Activated CD8-positive, alpha-beta memory T cell treated with anti-CD3 and anti-CD28 coated beads for 24 hours (primary cell): ENCODE measurements at places on chromosomes 1 and 21.

DNA sequence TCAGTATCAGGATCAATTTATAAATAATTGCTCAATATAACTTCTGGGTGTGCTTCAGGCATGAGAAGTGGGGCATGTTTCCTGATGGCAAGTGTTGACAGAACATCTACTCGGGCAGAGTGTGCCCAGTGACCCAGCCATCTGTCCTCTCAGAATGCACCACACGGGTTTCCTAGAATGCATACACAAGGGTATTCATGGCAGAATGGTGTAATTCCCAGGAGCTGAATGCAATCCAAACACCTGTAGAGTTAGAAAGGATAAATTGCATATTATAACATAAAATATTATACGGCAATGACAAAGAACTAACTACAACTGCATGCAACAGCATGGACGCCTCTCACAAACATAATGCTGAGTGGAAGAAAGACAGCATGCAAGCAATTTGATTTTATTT is 391.9 kb downstream of the SIPA1L2 start:
- DNase-seq = no peak

- no peak for DNase-seq
Observed at GRCh38 chr1:107833061-107833460, 131.9 kb downstream of the VAV3 start.

GRCh38 chr1:162444903-162445302 is 33.0 kb upstream of the SH2D1B start:
- DNase-seq = no peak

- DNase-seq = no peak
Observed at GRCh38 chr21:40837456-40837855, 9.5 kb downstream of the DSCAM start.
